Fibroblast of upper back skin (primary cell): ENCODE measurements at places on chromosomes 5 and 9.

DNA sequence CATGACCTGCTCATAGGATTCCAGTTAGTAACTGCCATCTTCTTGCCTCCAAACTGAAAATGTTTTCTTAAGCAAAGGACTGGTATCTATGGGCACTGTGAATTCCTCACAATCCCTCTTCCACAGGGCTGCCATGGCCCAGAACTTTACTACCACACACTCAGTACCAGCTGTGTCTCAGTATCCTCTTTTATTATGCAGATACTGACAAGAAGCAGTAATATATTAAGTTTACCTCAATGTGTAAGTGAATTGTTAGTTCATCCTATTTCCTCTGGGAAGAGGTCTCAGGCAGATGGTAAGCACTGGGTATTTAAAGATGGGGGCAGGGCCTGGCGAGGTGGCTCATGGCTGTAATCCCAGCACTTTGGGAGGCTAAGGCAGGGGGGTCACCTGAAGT is 320.8 kb upstream of the RFX3 start:
- no peak for DNase-seq

DNA sequence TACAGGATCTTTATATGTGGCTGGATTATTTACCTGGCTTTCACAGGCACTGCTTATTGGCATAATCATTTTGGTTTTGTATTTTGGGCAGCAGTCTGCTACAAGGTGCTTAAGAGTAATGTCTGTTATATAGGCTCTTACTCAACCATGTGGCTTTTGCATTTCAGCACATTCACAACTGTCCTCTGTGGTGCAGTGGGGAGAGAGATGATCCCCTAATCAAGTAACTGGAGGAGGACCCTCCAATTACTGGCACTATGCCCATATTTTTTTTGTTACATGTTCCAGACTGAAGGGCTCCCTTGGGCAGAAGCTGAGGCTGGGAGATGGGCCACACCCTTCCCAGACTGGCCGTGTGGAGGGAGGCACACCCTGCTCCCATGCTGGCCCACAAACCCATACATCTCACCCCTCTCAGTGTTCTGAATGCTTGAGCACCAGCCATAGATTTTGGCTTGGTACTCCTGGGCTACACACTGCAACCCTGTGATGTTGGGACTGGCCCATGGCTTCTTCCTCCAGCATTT is 173.5 kb downstream of the FAM174A start:
- DNase-seq: no peak

DNA sequence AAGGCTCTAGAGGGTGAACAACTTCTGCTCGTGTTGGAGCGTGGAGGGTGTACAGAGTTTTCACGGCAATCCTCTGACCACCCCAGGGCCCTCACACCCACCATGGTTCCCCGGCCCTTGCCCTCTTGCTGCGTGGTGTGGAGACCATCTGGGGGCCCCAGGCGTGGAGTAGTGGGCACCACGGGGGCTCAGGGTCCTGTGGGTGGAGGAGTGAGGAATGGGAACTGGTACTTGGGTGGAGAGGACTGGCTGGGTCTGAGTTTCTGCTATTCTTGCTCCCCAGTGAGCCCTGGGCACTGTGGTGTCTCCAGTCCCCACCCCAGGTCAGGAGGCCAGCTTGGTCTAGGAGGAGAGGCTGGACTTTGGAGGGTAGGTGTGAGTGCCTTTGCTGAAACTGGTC is 21.9 kb upstream of the TRIM52 start:
- DNase-seq: no peak

DNA sequence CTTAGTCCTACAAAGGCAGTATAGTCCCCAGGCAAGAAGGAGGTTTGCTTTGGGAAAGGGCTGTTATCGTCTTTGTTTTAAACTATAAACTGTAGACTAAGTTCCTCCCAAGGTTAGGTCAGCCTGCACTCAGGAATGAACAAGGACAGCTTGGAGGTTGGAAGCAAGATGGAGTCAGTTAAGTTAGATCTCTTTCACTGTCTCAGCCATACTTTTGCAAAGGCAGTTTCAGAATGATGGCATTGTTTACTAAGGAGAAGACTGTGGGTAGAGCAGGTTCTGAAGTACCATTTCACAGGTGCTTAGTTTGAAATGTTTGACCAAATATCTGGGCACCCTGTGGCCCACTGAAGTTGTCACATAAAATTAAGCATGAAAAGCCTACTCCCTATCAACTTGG is 19.4 kb downstream of the SNX24 start:
- no peak for DNase-seq

DNA sequence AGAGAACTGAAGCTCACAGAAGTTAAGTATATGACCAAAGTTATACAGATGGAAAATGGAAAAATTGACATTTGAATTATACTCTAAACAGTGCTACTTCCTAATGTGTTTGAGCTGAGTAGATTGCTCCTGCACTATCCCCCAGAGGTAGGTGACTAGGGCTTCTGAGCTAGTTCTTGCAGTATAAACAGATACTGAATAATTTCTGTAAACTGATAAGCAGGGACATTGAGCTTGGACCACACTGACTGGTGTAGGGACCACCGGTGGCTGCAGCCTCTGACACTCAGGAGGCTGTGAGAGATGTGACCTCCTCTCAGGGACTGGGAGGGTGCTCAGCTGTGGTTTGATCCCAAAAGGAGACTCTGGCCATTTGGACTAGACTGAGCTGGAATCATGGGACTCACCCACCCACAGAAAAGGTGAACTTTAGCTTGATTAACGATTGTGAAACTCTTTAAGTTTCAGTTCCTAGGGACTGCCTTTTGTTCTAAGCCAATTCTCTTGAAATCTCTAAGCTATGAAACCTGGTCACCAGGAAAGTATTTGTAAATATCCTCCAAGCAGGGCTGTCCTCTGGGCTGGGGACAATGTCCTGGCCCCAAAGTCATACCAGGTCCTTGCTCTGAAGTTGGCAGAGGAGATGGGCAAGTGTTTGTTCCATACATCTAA is 291.5 kb downstream of the SEC61B start:
- no peak for DNase-seq

- DNase-seq: no peak
Observed at GRCh38 chr9:124675261-124676158, 95.6 kb downstream of the NR6A1 start.

DNA sequence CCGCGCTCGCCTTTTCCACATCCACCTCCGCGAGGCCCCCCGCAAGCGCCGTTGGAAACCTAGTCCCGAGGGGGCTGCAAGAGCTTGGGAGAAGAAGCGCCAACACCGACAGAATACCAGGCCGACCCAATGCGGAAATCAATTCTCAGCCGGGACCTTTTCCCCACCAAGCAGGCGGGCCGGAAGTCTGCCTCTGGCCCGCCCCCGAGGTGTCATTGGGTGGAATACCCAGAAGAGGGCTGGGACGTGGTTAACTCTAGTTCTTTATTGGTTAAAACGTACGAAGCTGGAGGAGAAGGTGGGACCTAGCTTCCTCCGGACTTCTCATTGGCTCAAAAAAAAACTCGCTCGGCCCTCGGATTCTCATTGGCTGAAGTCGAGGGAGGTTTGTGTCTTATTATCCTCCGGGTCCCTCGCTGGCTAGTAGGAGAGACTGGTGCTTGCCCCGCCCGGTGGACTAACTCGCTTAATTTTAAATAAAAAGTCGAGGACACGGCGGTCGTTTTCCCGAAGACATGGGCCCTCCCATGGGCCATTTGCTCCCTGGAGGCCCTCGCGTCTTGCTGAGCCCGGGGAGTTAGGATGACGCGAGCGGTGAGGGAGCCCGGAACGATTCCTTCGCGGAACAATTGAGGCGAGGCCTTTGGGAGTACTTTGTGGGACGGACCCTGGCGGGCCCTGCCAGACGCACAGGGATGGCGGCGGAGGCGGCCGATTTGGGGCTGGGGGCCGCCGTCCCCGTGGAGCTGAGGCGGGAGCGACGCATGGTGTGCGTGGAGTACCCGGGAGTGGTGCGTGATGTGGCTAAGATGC is at the start of gene GTF3C5:
Gene GTF3C5 (plus strand): TSS at position 681 of the 813 bp plus-strand sequence. CDS start 15 bp downstream, at position 696.
- peak; percentile 99 for DNase-seq
